ENCODE measurements at places on chromosomes 12 and 14.

GRCh38 chr14:58639842-58640484, 2.2 kb downstream of the DACT1 start:
- no peak for DNase-seq

DNA sequence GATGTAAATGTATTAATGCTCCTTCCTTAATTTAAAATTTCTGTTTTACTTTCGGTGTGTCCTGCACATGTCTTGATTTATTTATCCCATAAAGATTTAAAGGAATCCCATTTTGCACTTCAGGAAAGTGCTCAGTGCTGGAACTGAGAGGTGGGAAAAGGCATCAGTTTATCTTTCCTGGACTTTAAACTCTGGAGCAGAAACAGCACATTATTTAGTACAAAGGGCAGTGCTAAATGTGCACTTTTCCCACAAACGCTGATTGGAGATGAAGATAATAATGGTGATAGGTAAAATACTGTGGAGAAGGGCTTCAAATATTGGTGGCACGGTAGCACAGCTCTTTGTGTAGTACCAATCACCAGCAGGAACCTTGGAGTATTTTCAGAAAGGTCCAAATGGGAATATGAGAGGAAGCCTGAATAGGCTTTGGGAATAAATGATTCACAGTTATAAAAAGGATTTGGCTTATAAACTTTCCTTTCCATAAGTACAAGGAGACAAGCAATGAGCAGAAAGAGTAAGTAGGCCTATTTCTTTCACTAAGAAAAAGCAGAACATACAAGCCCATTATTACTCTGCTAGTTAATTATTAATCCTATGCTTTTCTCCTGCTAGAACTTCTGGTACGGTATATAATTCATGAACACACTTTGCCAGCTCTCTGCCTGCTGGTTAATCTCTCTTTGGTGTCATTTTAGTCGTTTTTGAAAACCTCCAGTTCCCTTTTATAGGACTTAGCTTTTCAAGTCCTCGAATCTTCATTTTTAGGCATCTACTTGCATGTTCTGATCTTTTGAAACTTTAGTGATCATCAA, 58.3 kb downstream of the SLC15A5 start:
- no peak for DNase-seq

DNA sequence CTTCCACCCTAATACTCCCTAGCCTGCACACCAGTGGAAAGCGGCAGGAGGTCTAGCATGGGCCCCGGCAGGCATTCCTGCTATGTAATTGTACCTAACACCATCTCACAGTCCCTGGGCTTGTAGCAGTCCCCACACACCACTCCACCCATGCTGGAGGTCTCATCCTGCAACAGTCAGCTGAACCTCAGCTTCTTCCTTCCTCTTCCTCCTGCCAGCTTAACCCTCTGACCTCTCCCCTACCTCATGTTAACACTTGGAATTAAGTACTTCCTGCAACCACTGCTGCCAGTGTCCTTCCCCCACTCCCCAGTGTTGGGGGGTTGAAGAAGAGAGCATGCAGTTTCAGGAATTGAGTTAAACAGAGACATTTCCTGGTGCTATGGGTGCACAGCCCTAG, 7.6 kb downstream of the ADCY4 start:
- no peak for DNase-seq

- no peak for DNase-seq
Measured at GRCh38 chr14:32820181-32820580, 118.5 kb upstream of the NPAS3 start.

GRCh38 chr14:60163693-60164092, 1.5 kb downstream of the DHRS7 start:
- no peak for DNase-seq

- DNase-seq: no peak
Measured at GRCh38 chr14:94768141-94768520, 1.8 kb downstream of the GSC start.

DNA sequence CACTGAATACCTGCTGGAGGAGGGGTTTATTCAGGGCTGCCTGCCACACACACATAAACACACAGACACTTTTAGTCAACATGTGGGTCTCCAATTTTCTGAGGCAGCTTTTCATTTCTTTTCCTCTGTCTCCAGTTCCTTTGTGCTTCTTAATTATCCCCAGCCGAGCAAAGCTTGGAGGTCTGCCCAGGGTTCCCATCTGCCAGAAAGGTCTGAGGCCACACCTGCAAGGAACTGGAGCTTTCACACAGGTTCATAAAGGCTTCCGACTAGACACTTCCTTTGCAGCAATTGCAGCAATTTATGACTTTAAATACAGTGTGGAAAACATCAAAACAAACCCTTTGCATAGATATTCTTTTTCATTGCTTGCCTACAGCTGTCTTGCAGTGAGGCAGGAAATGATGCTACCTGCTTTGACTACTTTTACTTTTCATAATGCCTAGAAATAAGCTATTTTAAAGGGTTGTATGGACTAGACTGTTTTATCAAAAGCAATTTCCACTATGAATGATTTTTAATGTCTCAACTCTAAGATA, 1318.9 kb downstream of the AACS start:
- DNase-seq: no peak

DNA sequence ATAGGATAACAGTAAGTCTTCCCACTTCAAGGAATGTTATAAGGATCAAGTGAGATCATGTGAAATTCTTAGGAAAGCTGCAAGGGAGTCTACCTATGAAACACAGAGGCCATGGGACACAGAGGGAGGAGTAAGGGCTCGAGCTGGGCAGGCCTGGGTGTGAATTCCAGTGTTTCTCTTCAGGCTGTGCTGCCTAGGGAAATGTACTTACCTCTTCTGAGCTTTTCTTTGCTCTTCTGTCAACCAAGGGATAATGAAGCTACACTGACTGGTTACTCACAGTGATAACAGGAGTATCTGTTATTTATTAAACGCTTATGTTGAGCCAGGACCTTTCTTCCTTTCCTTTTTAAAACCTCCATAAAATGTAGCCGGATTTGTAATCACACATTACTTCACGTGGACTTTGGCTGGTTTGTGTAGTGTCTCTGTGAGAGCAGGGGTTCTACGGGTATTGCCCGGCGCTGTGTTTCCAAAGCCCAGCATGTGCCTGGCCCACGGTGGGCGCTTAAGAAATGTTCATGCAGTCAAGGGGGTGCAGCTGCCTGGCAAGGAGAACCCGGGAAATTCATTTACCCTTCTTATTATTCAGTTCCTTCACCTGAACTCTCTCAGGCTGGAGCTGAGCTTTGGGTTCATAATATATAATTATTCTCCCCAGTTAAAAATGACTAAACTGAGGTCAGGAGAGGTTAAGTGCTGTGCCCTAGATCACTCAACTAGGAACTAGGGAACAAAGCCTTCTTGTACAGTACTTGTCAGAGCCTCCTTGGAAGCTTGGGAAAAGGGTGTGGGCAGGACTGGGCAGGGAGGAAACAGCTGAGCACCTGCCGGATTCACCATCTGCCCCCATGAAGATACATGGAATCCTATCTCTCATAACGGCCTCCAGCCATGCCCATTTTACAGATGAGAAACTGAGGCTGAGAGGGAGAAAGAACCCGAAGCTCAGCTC, 214.2 kb downstream of the CACNA1C start:
- no peak for DNase-seq

- DNase-seq: peak; percentile 72
Measured at GRCh38 chr14:49863487-49864281, 11.1 kb upstream of the NEMF start.

DNA sequence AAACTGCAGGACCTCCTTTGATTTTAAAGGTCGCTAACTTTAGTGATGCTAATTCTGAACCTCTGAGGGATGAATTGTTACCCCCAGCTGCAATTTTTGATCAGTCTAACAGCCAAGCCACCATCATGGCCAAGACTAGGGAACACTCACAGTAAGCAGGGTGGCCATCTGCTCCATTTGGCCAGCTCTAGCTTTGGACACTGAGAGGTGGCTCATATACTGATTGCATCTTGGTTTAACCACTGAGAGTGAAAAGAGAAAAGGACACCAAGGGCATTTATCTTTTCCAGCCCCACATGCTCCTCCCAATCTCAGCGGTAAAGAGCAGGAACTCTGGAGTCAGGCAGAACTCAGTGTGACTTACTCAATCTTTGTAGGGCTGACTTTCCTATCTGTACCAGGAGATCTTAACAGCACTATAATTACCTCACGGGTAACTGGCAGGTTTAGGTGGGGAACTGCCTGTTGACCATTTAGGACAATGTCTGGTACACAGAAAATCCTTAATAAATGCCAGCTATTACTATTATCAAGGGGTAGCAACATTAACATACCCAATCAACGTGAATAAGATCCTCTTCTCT, 6.2 kb downstream of the LPCAT3 start:
- DNase-seq: no peak

DNA sequence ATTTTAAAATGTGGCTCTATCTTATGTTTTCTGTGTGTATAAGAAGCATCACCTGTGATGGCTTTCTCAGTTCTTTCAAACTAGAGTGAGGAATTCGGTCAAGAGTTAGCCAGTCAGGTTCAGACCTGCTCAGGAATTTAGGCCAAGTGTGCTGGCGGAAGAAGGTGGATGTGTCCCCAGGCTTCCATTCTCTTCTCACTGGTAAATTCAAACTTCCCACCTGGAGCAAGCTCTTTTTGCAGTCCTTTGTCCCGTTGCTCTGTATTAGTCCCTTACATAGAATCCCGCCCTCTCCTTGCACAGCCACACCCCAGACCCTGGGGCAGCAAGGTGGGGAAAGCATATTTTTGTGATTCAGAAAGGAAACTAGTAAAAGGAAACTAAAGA, 124.7 kb upstream of the PWP1 start:
- no peak for DNase-seq

GRCh38 chr12:109626378-109627115, 53.0 kb downstream of the MVK start:
- no peak for DNase-seq

DNA sequence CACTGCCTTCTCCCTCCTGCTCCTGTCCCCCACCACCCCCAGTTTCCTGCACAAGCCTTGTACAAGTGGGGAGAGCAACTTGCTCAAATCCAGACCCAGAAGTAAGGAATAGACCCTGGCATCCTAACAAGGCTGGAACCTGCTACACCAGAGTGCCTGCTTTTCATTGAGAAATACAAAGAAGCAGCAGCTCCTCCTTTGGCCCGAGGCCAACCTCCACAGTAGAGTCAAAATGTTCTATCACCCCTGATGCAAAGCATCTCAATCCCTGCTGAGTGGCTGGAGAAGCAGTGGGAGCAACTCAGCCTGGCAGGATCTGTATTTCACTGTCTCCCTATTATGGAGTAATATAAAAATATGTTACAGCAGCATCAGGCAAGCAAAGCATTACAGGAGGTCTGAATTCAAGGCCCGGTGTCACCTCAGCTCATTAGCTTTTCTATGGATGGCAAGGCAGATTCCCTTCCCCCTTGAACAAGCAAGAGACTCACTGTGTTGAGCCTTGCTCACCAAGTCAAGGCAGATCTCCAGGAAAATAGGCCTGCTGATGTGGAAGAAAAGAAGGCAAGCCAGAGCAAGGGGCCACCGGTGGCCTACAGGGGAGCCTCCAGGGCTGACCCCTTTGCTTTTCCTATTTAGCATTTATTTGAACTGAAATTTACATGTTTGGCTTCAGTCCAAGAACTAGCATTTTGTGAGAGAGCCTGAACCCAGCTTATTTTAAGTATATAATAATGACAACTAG, 186.3 kb upstream of the EGLN3 start:
- no peak for DNase-seq

DNA sequence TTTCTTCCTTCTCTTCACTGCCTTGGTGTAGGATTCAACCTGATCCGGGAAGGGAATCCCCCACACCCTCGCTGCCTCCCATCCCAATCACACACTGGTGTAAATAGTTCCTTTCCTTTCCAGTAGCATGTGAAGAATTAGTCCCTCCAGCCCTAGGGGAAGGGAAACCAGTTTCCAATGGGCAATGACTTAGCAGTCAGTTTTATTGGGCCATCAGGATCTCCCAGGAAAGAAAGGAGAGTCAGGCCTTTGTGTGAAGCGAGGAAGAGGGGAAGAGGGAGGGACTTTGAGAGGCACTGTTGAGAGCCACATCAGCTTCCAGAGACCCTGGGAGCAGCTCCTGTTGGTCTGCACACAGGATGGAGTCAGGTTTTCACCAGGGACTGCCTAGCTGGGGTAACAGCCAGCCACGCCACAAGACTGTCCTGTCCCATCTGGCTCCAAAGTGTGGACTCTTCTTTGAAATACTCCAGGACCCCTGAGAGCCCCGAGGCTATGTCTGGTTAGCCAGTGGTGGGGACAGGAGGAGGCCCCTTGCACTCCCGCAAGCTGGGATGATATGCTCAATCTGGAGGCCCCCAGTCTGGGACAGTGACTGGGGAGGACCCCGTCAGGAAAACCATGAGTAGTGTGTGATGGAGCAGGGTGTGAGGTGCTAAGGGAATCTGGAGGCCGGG, 27.9 kb downstream of the MOAP1 start:
- DNase-seq: no peak

- no peak for DNase-seq
Measured at GRCh38 chr12:6052940-6053329, 71.5 kb downstream of the VWF start.

DNA sequence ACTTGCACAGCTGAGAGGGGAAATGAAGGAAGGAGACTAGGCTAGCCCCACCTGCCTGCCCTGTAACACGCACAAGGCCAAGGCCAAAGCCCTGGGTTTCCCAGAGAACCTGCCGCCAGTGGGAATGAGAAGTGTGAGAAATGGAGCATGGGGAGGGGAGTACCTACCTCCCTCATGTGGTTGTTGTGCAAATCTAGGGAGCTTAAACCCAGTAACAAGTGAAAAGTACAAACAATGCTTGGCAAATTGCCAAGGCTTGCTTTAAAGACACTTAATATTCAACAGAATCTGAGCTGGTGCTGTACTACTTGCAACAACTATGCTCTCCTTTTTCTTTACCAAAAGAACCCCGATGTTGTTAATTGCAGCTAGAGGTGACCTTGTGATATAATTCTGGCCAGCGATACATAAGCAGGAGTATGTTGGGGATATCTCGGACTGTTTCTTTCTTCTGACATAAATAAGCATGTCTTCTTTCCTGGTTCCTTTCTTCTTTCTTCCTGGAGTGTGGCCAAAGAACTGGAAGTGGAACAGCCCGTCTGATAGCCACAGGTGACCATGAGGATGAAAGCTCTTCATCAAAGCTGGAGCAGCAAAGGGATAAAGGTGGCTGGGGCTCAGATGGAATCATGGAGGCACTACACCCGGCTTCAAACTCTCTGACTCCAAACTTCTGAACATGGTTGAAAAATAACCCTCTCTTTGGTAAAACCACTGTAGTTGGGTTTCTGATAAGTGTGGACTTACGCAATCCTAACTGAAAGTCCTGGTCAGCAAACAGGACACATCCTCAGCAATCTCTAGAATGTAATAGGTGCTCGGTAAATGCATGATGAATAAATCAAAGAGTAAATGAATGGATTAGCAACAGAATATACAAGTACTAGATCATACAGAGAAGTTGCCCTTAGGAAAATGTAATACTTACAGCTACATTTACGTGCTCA, 207.9 kb downstream of the NUAK1 start:
- no peak for DNase-seq

GRCh38 chr12:38175538-38175937, 141.0 kb upstream of the ALG10B start:
- DNase-seq: no peak

- peak; percentile 87 for DNase-seq
Measured at GRCh38 chr14:61321385-61322010, at the start of gene PRKCH. Gene PRKCH (plus strand): TSS chr14:61321579. CDS start chr14:61322102, 523 bp downstream.

DNA sequence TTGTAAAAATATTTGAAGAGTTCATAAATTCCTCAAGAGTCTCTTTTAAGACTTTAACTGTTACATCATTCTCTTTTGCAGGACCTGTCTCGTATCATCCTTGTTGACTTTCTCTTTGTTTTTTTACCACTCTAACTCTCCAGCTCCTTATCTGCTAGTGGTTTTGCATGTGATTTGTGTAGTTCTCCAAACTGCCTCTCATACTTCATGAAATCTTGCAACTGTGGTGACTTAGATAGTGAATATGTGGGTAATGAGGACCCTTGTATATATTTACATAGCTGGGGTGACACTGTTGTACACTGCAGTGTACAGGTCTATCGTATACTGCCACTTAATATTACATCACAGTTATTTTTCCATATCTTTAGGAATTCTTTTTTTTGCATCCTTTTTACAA, 40.2 kb upstream of the EMP1 start:
- no peak for DNase-seq
